Stimulated activated CD4-positive, alpha-beta T cell treated with anti-CD3 and anti-CD28 coated beads, TNF-alpha, amount 100 ng/mL, for 24 hours (primary cell): ENCODE measurements at places on chromosomes 1 and 21.
A peak's percentile ranks its signal among the peaks of the same experiment; 100 is the strongest.

GRCh38 chr1:228373681-228374571, 32.7 kb downstream of the TRIM11 start:
- no peak for DNase-seq

DNA sequence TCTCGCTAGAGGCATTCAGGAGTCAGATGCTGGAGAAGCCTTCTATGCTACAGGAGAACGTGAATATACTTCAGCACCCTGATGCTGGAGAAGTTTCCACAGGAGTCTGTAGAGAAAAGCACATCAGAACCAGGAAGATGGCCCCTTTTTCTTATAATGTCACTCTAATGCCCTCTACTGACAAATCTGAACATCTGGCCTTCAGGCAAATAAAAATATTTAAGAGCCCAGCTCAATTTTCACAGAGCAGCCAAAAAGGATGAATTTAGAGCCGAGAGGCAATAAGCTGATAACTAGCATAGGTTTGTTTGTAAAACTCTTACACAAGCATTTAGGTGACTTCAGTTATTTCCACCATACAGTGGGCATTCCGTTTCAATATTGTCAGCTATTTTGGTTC, 3.8 kb upstream of the RRP15 start:
- DNase-seq = no peak

GRCh38 chr1:35434703-35435102, 122.5 kb downstream of the KIAA0319L start:
- no peak for DNase-seq

GRCh38 chr1:1243266-1243660, 3.3 kb downstream of the C1QTNF12 start:
- DNase-seq = no peak

- DNase-seq = peak; percentile 32
These were observed 5.6 kb upstream of the KCNA10 start for GRCh38 chr1:110524311-110525248.

GRCh38 chr1:182786223-182786994, 3.2 kb upstream of the NPL start:
- DNase-seq = no peak

- no peak for DNase-seq
These were observed 3.3 kb upstream of the SSBP3 start for GRCh38 chr1:54409156-54410142.

GRCh38 chr1:87644579-87645190, 316.0 kb downstream of the LMO4 start:
- no peak for DNase-seq

- no peak for DNase-seq
These were observed 121.5 kb upstream of the SOD1 start for GRCh38 chr21:31537872-31538576.
